Activated T-helper 1 cell treated with anti-CD3 and anti-CD28 coated beads, Interleukin-12 subunit alpha, Interleukin-12 subunit beta, Interleukin-2, Interleukin-4 antibody, amounts not matched to agents 30 ng/mL and 10 ng/mL and 1 ng/mL, durations not matched to agents 14 hours and 24 hours and 36 hours (primary cell): ENCODE measurements at places on chromosomes 12 and 14. TPM values are rescaled to one million over a fixed set of nuclear protein-coding genes. Genes with fewer than 3 reads are reported as not detected.

Gene TPPP2
- not detected in 2 replicates for total RNA-seq

Gene POTEM
- not detected in 2 replicates for total RNA-seq

Gene ATF7IP
- 66.4 and 71.6 TPM in 2 replicates for total RNA-seq

Gene OVCH1
- not detected in 2 replicates for total RNA-seq

Gene IL23A
- total RNA-seq = 40.0 and 43.3 TPM in 2 replicates

Gene AMIGO2
- total RNA-seq = 11.6 and 12.5 TPM in 2 replicates

Gene GALNT8
- 0.39 and 2.1 TPM in 2 replicates for total RNA-seq

Gene MUCL1
- not detected in 2 replicates for total RNA-seq

Gene ZNF26
- total RNA-seq = 18.2 and 22.1 TPM in 2 replicates

Gene KRT79
- total RNA-seq = not detected in 2 replicates

Gene KRT4
- total RNA-seq = not detected in 2 replicates

Gene TAS2R13
- total RNA-seq = 0.96 TPM in 2 replicates

Gene NXPH4
- total RNA-seq = 0.36 and 0.49 TPM in 2 replicates

Gene FAM90A1
- total RNA-seq = 0.15 and 0.36 TPM in 2 replicates

Gene SERPINA1
- 0.12 TPM in 1 of 2 replicates, not detected in the other for total RNA-seq

Gene TTC6
- not detected in 2 replicates for total RNA-seq

Gene CNTN1
- total RNA-seq = not detected in 2 replicates

Gene B4GALNT1
- 4.4 and 4.6 TPM in 2 replicates for total RNA-seq

Gene SOAT2
- not detected in 2 replicates for total RNA-seq

Gene ETFBKMT
- 0.62 and 0.69 TPM in 2 replicates for total RNA-seq
